Activated T-cell treated with anti-CD3 and anti-CD28 coated beads for 4 hours (primary cell): ENCODE measurements at places on chromosomes 11 and 22.

GRCh38 chr11:131591051-131591461 is 220.6 kb downstream of the NTM start:
- DNase-seq: no peak

GRCh38 chr11:82903843-82904586 is 2.5 kb downstream of the DDIAS start:
- DNase-seq: no peak

DNA sequence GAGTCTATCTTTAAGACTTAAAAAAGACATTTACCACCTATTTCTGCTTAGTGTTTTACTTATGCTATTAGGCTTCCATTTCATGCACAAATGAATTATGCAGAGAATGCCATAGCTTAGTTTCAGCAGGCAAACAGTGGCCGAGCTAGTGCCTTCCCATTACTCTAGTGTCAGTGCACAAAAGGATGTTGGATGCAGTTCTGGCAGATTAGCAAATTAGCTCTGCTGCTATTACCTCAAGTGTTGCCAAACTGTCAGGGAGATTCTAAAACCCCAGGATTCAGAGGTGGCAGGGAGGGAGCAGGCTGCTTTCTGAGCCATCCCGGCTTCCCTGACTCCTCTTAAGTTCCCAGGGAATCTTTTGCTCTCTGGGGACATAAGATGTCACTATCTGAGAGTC is 209.4 kb upstream of the NCAM1 start:
- DNase-seq: no peak

GRCh38 chr22:17780116-17780740 is 6.0 kb upstream of the BID start:
- DNase-seq: no peak

GRCh38 chr11:130831506-130831905 is 84.8 kb downstream of the SNX19 start:
- no peak for DNase-seq
